ENCODE measurements at places on chromosomes 5 and 9. TPM values are rescaled to one million over a fixed set of nuclear protein-coding genes. Genes with fewer than 3 reads are reported as not detected.

DNA sequence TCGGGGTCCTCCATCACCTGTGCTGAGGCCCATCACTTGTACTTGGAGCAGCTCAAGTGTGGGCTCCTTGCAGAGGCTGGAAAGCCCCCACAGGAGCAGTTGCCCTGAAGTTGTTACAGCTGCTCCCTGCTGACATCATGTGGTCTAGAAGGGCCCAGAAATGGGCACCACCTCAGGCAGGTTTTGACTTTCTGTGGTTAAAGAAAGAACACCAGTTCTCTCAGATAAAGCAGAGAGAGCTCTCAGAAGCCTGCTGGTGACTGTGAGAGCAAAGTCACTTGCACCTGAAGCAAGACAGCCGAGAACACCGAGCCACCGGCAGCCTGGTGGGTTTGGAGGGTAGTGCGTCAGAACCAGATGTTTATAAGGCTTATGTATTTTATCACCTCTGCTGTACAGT lies 70.4 kb downstream of the MVB12B start:
- no peak for DNase-seq
- no peak overlapping the region for H3K27ac ChIP-seq
- H3K36me3 ChIP-seq: peaks cover 8% of the 10 kb centered on the region
- no peaks in the 10 kb centered on the region for H3K27me3 ChIP-seq
- no peaks in the 10 kb centered on the region for H3K4me1 ChIP-seq

RANBP3L gene
- total RNA-seq: 0.16 TPM

DNA sequence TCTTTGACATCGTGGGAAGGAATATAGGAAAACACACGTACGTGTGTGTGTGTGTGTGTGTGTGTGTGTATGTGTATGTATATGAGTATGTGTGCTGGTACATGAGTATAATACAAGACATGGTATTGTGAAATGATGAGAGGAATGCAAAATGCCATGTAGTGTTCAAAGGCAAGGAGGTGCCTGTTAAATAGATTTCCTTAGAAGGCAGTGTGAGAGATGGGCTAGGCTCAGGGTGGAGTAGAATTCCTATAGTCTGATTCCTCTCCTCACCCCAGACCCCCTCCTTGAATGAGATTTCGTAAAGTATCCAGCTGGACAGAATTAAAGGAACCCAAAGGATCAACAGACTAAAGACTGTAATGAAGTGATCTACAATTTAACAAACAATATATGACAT lies 11.1 kb downstream of the GPR21 start:
- DNase-seq: no peak
- H3K4me3 ChIP-seq: no peak overlapping the region
- no peaks in the 10 kb centered on the region for H3K36me3 ChIP-seq
- no peak overlapping the region for H3K27ac ChIP-seq

GRCh38 chr5:54719384-54720283 lies 202.1 kb downstream of the SNX18 start:
- no peak for DNase-seq
- no peaks in the 10 kb centered on the region for H3K4me1 ChIP-seq
- no peaks in the 10 kb centered on the region for H3K36me3 ChIP-seq
- H3K4me3 ChIP-seq: no peak overlapping the region
- H3K27me3 ChIP-seq: no peaks in the 10 kb centered on the region

DNA sequence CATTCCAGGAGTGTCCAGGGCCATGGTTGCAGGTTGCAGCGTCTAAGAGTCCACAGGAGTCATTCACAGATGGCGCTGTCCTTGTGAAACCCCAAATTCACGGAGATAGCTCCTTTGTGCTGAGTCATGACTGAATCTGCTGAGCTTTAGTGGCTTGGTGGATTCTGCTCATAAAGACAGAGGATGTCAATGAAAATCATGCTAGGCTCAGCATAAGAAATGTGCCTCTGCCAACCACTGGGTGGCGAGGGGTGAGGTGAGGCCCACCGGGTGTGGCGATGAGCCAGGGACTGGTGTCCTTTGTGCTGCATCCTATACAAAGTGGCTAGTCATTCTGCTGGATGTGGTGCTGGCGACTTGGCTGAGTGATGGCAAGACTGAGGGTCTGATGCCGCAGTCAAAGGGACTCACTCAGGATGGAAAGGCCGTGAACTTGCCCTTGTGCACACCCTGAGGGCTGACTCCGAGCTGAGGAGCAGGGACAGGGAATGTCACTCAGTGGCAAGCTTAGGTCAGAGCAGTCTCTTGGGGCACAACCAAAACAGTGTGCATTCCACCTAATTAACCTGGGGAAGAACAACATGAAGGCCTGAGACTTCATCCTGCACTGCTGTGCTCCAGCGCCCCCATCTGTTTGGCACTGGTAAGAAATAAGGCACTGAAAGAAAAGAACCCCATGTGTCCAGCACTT lies 71.5 kb downstream of the DAP start:
- H3K4me3 ChIP-seq: no peak overlapping the region
- H3K36me3 ChIP-seq: no peaks in the 10 kb centered on the region
- H3K4me1 ChIP-seq: no peaks in the 10 kb centered on the region
- no peak for DNase-seq
- no peaks in the 10 kb centered on the region for H3K27me3 ChIP-seq

IRX4 gene
- total RNA-seq: not detected

GRCh38 chr9:114529285-114529684 lies 24.0 kb upstream of the WHRN start:
- H3K36me3 ChIP-seq: no peaks in the 10 kb centered on the region
- H3K27ac ChIP-seq: no peak overlapping the region
- no peak for DNase-seq

GRCh38 chr9:110746211-110746930 lies 77.8 kb downstream of the MUSK start:
- no peaks in the 10 kb centered on the region for H3K4me1 ChIP-seq
- no peak overlapping the region for H3K27ac ChIP-seq
- no peak for DNase-seq
- H3K4me3 ChIP-seq: no peak overlapping the region
- H3K36me3 ChIP-seq: no peaks in the 10 kb centered on the region
- H3K27me3 ChIP-seq: no peaks in the 10 kb centered on the region

GRCh38 chr5:62592558-62592957 lies 13.9 kb downstream of the LRRC70 start:
- H3K4me1 ChIP-seq: no peaks in the 10 kb centered on the region
- no peak overlapping the region for H3K27ac ChIP-seq
- H3K36me3 ChIP-seq: no peaks in the 10 kb centered on the region
- DNase-seq: no peak
- H3K4me3 ChIP-seq: no peak overlapping the region
- H3K27me3 ChIP-seq: no peaks in the 10 kb centered on the region

GRCh38 chr9:121556580-121556979 lies 56.9 kb upstream of the GGTA1 start:
- DNase-seq: no peak
- no peak overlapping the region for H3K4me3 ChIP-seq
- no peaks in the 10 kb centered on the region for H3K27me3 ChIP-seq
- H3K27ac ChIP-seq: peak overlapping the region; percentile 28
- no peaks in the 10 kb centered on the region for H3K4me1 ChIP-seq
- H3K36me3 ChIP-seq: no peaks in the 10 kb centered on the region

MAMDC2 gene
- 3.7 TPM for total RNA-seq

BTNL9 gene
- total RNA-seq: 3.2 TPM

DNA sequence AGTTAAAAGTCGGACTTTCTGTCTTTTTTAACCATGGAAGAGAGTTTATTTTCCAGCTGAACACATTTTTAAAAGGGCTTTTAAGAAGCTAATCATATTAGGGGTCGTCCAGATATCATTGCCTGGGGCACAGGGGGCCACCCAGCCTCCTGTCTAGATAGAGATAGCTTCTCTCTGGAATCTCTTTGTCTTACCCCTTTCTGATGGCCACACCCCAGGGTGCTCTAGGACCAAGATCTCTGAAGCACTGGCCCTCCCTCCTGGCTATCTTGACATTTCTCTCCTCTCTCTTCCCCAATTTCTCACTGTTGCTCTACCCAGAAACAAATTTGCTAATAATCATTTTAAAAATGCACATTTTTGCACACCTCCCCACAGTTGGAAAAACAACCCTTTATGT lies 204.4 kb downstream of the NXNL2 start:
- H3K27me3 ChIP-seq: no peaks in the 10 kb centered on the region
- no peak overlapping the region for H3K27ac ChIP-seq
- H3K4me1 ChIP-seq: no peaks in the 10 kb centered on the region
- no peaks in the 10 kb centered on the region for H3K36me3 ChIP-seq

DNA sequence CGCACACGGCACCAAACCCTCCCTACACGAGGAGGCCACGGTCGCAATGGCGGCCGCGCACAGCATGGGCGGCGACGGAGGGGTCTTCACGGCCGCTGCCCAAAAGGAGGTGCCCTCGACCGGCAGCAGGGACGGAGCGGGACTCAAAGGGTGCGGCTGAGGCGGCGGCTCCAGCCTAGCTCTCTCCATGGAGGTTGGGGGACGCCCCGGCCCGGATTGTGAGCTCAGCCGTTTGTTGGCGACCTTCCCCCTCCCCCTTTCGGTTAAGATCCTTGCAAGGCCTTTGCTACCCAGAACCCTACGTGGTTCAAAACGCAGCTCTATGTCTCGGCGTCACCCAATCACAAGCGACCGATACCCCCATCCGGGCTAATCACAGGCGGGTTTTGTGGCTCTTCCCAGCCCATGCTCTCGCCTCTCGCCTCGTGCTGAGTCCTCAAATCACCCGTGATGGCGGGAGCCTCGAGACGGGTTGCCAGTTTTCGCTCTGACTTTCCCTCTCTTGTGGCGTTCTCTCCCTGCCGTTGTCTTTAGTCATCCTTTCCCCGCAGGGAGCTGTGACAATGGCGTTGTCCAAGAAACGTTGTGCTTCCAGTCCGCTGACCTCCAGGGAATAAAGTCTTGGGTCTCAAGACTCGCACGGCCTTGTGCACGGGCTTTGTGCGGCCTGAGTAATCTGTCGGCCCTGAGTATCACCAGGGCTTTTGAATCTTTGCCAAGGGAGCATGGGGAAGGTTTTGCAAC lies 19.5 kb downstream of the C5orf52 start:
- H3K4me3 ChIP-seq: no peak overlapping the region
- no peak for DNase-seq
- no peaks in the 10 kb centered on the region for H3K36me3 ChIP-seq
- H3K4me1 ChIP-seq: no peaks in the 10 kb centered on the region
- H3K27me3 ChIP-seq: no peaks in the 10 kb centered on the region

DNA sequence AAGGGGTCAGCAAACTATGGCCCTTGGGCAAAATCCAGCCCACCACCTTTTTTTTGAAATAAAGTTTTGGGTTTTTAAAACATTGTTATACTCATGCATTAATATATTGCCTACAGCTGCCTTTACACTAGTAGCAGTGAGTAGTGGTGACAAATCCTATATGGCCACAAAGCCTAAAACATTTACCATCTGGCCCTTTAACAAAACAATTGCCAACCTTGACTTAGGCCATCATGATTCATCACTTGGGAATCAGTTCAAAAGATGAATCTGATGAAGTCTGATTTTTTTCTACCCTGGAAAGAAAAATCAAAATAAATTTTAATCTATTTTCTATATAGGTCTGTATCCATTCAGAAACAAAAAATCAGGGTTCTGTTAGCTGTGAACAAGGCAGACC lies 484.9 kb downstream of the BNC2 start:
- H3K27me3 ChIP-seq: no peaks in the 10 kb centered on the region
- no peaks in the 10 kb centered on the region for H3K36me3 ChIP-seq
- no peaks in the 10 kb centered on the region for H3K4me1 ChIP-seq
- no peak overlapping the region for H3K4me3 ChIP-seq
- DNase-seq: no peak
- H3K27ac ChIP-seq: no peak overlapping the region

DNA sequence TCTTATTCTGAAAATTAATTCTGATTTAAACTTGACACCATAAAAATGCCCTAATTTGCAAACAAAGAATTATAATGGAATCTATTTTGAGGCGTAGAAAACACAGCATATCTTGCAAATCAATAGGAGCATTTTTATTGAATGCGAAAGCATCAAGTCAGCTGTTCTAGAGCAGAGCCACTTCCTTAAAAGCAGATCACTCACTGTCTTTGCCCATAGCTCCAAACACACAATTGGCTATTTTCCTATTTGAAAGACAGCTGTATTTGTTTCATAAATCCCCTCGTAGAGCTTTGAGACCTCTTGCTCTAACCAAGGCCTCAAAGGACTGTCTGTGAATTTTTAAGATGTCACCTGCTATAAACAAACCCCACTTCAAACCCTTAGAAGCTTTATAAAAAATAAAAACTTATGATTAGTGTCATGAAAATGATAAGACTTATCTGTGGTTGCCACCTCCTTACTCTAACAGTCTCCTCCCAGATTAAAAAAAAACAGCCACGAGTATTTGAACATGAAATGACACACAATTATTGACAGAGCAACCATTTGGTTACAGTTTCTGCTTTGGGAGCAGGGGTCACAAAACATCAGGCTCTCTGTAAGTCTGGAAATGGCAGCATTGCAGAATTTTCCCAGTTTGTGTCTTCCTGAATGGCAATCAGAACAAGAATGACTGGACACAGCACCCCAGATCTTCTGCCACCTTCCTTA lies 75.6 kb upstream of the RASEF start:
- H3K4me3 ChIP-seq: no peak overlapping the region
- peaks cover 10% of the 10 kb centered on the region for H3K4me1 ChIP-seq
- no peak overlapping the region for H3K27ac ChIP-seq
- no peaks in the 10 kb centered on the region for H3K36me3 ChIP-seq
- DNase-seq: no peak
- H3K27me3 ChIP-seq: no peaks in the 10 kb centered on the region

- H3K4me1 ChIP-seq: peaks cover 7% of the 10 kb centered on the region
- DNase-seq: no peak
- no peaks in the 10 kb centered on the region for H3K27me3 ChIP-seq
These were observed at the start of gene LURAP1L for GRCh38 chr9:12774861-12775678. TSS of gene LURAP1L (plus strand) at chr9:12775020. CDS start at chr9:12775716, 696 bp downstream.

GRCh38 chr9:79574136-79574535 lies 2.4 kb downstream of the TLE4 start:
- H3K36me3 ChIP-seq: no peaks in the 10 kb centered on the region
- H3K4me3 ChIP-seq: peak overlapping the region; percentile 87
- no peak for DNase-seq
- H3K27ac ChIP-seq: no peak overlapping the region
- H3K27me3 ChIP-seq: no peaks in the 10 kb centered on the region

- H3K27me3 ChIP-seq: no peaks in the 10 kb centered on the region
- peak overlapping the region; percentile 66 for H3K4me3 ChIP-seq
- no peaks in the 10 kb centered on the region for H3K36me3 ChIP-seq
These were observed 2.5 kb downstream of the FEM1C start for GRCh38 chr5:115542086-115542485.

- no peak overlapping the region for H3K4me3 ChIP-seq
- DNase-seq: peak; percentile 75
- H3K27ac ChIP-seq: no peak overlapping the region
- H3K4me1 ChIP-seq: peaks cover 15% of the 10 kb centered on the region
These were observed 2.5 kb upstream of the SEC16A start for GRCh38 chr9:136485049-136486045.
